ENCODE measurements at places on chromosomes 13 and 19. TPM values are rescaled to one million over a fixed set of nuclear protein-coding genes. Genes with fewer than 3 reads are reported as not detected.

DNA sequence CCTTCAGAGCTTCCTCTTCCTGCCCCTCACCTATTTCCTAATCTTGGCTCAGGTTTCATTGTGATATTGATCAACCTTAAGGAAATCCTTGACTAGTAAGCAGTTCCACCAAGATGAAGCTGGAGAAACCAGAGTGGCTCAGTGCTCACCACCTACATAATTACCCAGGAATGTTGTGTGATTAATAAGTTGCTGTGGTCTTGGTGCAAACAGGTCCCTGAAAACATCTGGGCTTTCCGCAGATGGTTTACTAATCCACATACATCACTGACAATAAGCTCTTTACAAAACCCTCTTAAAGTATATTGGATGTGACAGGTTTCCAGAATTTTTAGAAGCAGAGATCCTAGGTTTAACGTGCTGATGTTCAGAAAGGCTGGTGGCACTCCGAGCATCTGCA lies 8.6 kb upstream of the SERP2 start:
- no peaks in the 10 kb centered on the region for H3K4me1 ChIP-seq
- H3K27me3 ChIP-seq, result no peaks in the 10 kb centered on the region
- no peak overlapping the region for H3K4me3 ChIP-seq
- H3K36me3 ChIP-seq, result no peaks in the 10 kb centered on the region

DNA sequence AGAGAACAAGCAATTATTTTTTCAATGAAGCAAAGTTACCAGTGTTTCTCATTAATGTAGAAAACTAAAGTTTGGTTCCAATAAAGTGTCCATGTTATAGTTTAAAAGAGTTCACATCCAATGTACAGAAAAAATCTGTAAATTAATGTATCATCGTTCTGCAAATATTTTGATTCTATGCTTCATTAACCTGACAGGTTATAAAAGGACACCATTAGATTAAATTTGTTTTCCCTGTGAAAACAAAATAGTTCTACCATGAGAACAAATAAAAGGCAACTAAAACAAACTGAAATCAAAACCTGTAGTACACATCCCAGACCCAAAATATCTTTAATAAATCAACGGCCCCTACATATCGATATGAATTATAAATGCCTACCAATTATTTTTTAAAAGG lies 85.1 kb downstream of the ABCC4 start:
- no peak for DNase-seq
- H3K27me3 ChIP-seq, result no peaks in the 10 kb centered on the region
- no peak overlapping the region for H3K27ac ChIP-seq
- no peaks in the 10 kb centered on the region for H3K36me3 ChIP-seq
- H3K4me1 ChIP-seq, result no peaks in the 10 kb centered on the region

GRCh38 chr13:99191900-99192399 lies 8.7 kb upstream of the UBAC2 start:
- H3K4me1 ChIP-seq, result peaks cover 5% of the 10 kb centered on the region
- no peak overlapping the region for H3K4me3 ChIP-seq
- H3K36me3 ChIP-seq, result no peaks in the 10 kb centered on the region
- H3K27ac ChIP-seq, result no peak overlapping the region
- DNase-seq, result no peak

GRCh38 chr13:85148009-85148408 lies 651.2 kb downstream of the SLITRK6 start:
- no peak for DNase-seq
- H3K27me3 ChIP-seq, result no peaks in the 10 kb centered on the region
- no peak overlapping the region for H3K27ac ChIP-seq

WDR62 gene
- total RNA-seq, result 15.7 TPM
